ENCODE measurements at places on chromosomes 1 and 21.

GRCh38 chr1:109780982-109781381 lies 17.3 kb upstream of the EPS8L3 start:
- no peak for DNase-seq

GRCh38 chr1:241499910-241500309 lies 19.6 kb downstream of the FH start:
- DNase-seq: no peak

DNA sequence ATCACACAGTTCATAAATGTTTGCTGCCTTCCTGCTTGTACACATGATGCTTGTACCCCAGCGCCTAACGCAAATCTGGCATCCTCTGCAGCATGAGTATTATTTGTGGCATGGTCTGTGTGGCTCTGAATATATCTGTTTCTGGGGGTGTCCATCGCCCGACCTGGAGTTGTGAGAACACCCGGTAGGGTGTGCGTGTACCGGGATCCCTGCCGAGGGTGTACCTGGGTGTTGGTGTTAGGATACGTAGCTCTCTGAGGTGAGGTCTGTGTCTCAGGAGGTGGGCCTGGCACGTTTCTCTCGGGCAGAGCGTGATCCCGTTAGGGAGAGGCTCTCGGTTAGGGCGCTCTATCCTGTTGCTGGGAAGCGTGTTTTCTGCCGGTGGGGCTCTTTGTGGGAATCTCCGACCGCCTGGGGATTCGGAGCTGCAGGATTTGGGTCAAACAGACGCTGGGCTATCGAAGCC lies 10.4 kb upstream of the CDC20 start:
- no peak for DNase-seq

GRCh38 chr1:36988321-36988720 lies 46.0 kb downstream of the GRIK3 start:
- no peak for DNase-seq

GRCh38 chr21:37220981-37221664 lies 46.0 kb downstream of the VPS26C start:
- DNase-seq: peak; percentile 94

- DNase-seq: no peak
These were observed 15.2 kb upstream of the SRP9 start for GRCh38 chr1:225762444-225762843.

- no peak for DNase-seq
These were observed 1.8 kb upstream of the ZDHHC18 start for GRCh38 chr1:26824731-26825130.

- no peak for DNase-seq
These were observed 23.3 kb downstream of the FTCD start for GRCh38 chr21:46131838-46132651.

- DNase-seq: no peak
These were observed 5.4 kb upstream of the KNCN start for GRCh38 chr1:46556822-46557221.

- DNase-seq: no peak
These were observed 414.7 kb upstream of the PROX1 start for GRCh38 chr1:213572912-213573647.

All from NK-92 treated with Interleukin-12 subunit alpha and Interleukin-12 subunit beta, amount 100 ng/mL, for 24 hours (cell line).